ENCODE measurements at places on chromosomes 16 and 17. TPM values are rescaled to one million over a fixed set of nuclear protein-coding genes. Genes with fewer than 3 reads are reported as not detected.

The CPHXL gene
- total RNA-seq, result not detected

The SHISA6 gene
- total RNA-seq, result not detected

The VAT1 gene
- 254 TPM for total RNA-seq

The CDRT15L2 gene
- total RNA-seq, result not detected

The PEMT gene
- 20.9 TPM for total RNA-seq

The RUNDC3A gene
- total RNA-seq, result 0.54 TPM

The CLEC3A gene
- total RNA-seq, result not detected

The CBFA2T3 gene
- total RNA-seq, result not detected

The CYGB gene
- 5.0 TPM for total RNA-seq

The G6PC1 gene
- total RNA-seq, result not detected

The RAD51D gene
- 5.9 TPM for total RNA-seq

The GUCY2D gene
- total RNA-seq, result not detected

The TMEM88 gene
- 12.0 TPM for total RNA-seq

The VMO1 gene
- 0.19 TPM for total RNA-seq

The CRAMP1 gene
- total RNA-seq, result 9.1 TPM

The TP53TG3C gene
- not detected for total RNA-seq

The KRT23 gene
- total RNA-seq, result not detected

The PPL gene
- 1.0 TPM for total RNA-seq

The SCIMP gene
- not detected for total RNA-seq

The TPSG1 gene
- not detected for total RNA-seq

The GRB7 gene
- not detected for total RNA-seq

The CHST4 gene
- total RNA-seq, result not detected

The GPR139 gene
- not detected for total RNA-seq

The PDE6G gene
- total RNA-seq, result 0.45 TPM

The ABCC12 gene
- total RNA-seq, result not detected

The USP6 gene
- under 0.01 TPM for total RNA-seq

The CCP110 gene
- total RNA-seq, result 9.9 TPM

The VTN gene
- 0.38 TPM for total RNA-seq

The CA5A gene
- not detected for total RNA-seq

The TP53TG3 gene
- total RNA-seq, result not detected

The TMIGD1 gene
- not detected for total RNA-seq

The LPO gene
- not detected for total RNA-seq

The TAT gene
- not detected for total RNA-seq

The ARL2BP gene
- total RNA-seq, result 52.5 TPM

The RNF222 gene
- not detected for total RNA-seq

The SBK1 gene
- total RNA-seq, result 0.09 TPM

The RND2 gene
- total RNA-seq, result 0.18 TPM

The SLC6A4 gene
- total RNA-seq, result under 0.01 TPM

The TEKT3 gene
- total RNA-seq, result not detected

The GINS2 gene
- total RNA-seq, result 10.6 TPM

The FBXW10 gene
- not detected for total RNA-seq

The MT1E gene
- total RNA-seq, result 131 TPM

The ITGAD gene
- total RNA-seq, result not detected

The CFAP20 gene
- 51.3 TPM for total RNA-seq

The SLC25A19 gene
- 9.5 TPM for total RNA-seq

The SRCIN1 gene
- total RNA-seq, result under 0.01 TPM

The KRTAP4-5 gene
- total RNA-seq, result not detected

The PDILT gene
- total RNA-seq, result not detected

The MYL11 gene
- not detected for total RNA-seq

The FA2H gene
- total RNA-seq, result not detected

The TMC5 gene
- not detected for total RNA-seq

The ADPRM gene
- 13.0 TPM for total RNA-seq

Measured in endothelial cell of coronary artery (primary cell).